T-cell (primary cell): ENCODE measurements at places on chromosomes 6 and 20.

- H3K27me3 ChIP-seq = no peaks in the 10 kb centered on the region
- H3K27ac ChIP-seq = no peak overlapping the region
- no peaks in the 10 kb centered on the region for H3K36me3 ChIP-seq
- no peak overlapping the region for H3K4me3 ChIP-seq
- no peak for DNase-seq
Observed at GRCh38 chr6:164665328-164665727, 644.1 kb downstream of the C6orf118 start.

- H3K4me1 ChIP-seq = no peaks in the 10 kb centered on the region
- H3K27ac ChIP-seq = no peak overlapping the region
- no peak overlapping the region for H3K4me3 ChIP-seq
Observed at GRCh38 chr6:44569131-44569530, 181.6 kb downstream of the CDC5L start.

- H3K36me3 ChIP-seq = peaks cover 11% of the 10 kb centered on the region
- DNase-seq = no peak
- H3K4me1 ChIP-seq = no peaks in the 10 kb centered on the region
- H3K27me3 ChIP-seq = no peaks in the 10 kb centered on the region
- no peak overlapping the region for H3K4me3 ChIP-seq
- no peak overlapping the region for H3K27ac ChIP-seq
Observed at GRCh38 chr20:38050686-38051085, 17.1 kb downstream of the RPRD1B start.

DNA sequence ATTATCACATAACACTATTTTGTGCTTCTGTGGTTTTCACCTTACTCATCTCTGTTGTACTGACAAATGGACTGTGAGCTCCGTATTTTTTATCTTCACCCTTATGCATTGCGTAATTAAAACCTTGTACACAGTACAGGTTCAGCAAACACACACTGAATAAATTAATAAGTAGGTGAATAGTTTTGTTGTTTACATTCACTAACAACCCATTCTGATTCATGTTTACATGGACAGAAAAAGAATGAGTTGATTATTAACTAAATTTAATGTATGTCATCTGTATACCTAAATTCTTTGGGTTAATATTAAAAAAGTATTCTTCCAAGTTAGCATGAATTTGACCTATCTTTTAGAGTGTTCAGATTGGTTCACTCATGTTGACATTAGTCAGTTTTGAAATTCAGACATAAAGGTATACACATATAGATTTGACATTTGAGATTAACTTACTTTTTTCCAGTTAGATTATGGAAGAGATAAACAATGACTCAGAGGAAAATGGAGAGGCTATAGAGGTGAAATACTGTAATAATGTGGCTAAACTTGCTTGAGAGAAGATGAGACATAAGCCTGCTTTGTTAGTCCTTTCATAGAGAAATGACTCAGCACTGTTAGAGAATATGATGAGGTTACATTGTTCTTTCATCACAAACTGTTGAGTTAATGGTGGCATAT lies 541.7 kb upstream of the FLRT3 start:
- DNase-seq = no peak
- no peaks in the 10 kb centered on the region for H3K4me1 ChIP-seq
- no peak overlapping the region for H3K27ac ChIP-seq
- H3K4me3 ChIP-seq = no peak overlapping the region

GRCh38 chr6:21045135-21045700 lies 511.0 kb downstream of the CDKAL1 start:
- no peak overlapping the region for H3K27ac ChIP-seq
- no peak for DNase-seq
- no peak overlapping the region for H3K4me3 ChIP-seq
- H3K4me1 ChIP-seq = no peaks in the 10 kb centered on the region
- H3K27me3 ChIP-seq = no peaks in the 10 kb centered on the region

- H3K4me3 ChIP-seq = no peak overlapping the region
- H3K27ac ChIP-seq = no peak overlapping the region
- H3K27me3 ChIP-seq = no peaks in the 10 kb centered on the region
- no peaks in the 10 kb centered on the region for H3K36me3 ChIP-seq
- DNase-seq = no peak
- peaks cover 12% of the 10 kb centered on the region for H3K4me1 ChIP-seq
Observed at GRCh38 chr20:44009679-44009992, 95.0 kb downstream of the TOX2 start.

- no peaks in the 10 kb centered on the region for H3K27me3 ChIP-seq
- no peaks in the 10 kb centered on the region for H3K4me1 ChIP-seq
- H3K27ac ChIP-seq = no peak overlapping the region
- no peak overlapping the region for H3K4me3 ChIP-seq
- DNase-seq = no peak
Observed at GRCh38 chr6:90938122-90938521, 351.2 kb upstream of the MAP3K7 start.

GRCh38 chr6:139475241-139475640 lies 100.8 kb upstream of the CITED2 start:
- no peaks in the 10 kb centered on the region for H3K27me3 ChIP-seq
- DNase-seq = no peak
- no peak overlapping the region for H3K27ac ChIP-seq
- H3K36me3 ChIP-seq = no peaks in the 10 kb centered on the region

- H3K36me3 ChIP-seq = no peaks in the 10 kb centered on the region
- no peak overlapping the region for H3K27ac ChIP-seq
- no peak for DNase-seq
- no peaks in the 10 kb centered on the region for H3K27me3 ChIP-seq
- H3K4me1 ChIP-seq = no peaks in the 10 kb centered on the region
Observed at GRCh38 chr6:139847457-139847813, 473.0 kb upstream of the CITED2 start.

DNA sequence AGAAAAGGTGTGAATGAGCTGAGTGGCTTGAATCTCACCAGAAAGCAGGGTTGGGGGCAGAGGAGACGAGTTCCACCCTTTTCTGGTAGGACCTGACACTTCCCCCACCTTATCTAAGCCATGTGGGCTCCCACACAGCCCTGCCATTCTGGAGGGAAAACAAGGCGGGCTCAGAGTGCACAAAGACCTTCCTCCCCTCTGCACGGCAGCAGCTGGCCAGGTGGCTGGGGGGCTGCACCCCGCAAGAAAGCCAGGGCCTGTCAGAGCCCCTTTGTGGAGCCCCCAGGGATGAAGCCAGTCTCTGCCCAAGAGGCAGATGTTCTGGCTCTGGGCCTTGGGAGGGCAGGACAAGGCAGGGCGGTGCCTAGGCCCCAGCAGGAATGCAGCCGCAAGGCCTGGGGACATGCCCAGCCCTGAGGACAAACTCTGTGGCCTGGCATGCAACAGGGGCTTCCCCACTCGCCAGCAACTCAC lies 48.4 kb upstream of the DSN1 start:
- no peak overlapping the region for H3K4me3 ChIP-seq
- no peak overlapping the region for H3K27ac ChIP-seq
- no peaks in the 10 kb centered on the region for H3K36me3 ChIP-seq
- H3K4me1 ChIP-seq = no peaks in the 10 kb centered on the region

- H3K4me3 ChIP-seq = no peak overlapping the region
- peaks cover 13% of the 10 kb centered on the region for H3K4me1 ChIP-seq
- H3K27ac ChIP-seq = no peak overlapping the region
- H3K27me3 ChIP-seq = no peaks in the 10 kb centered on the region
Observed at GRCh38 chr20:37994512-37994911, 38.7 kb downstream of the TTI1 start.

DNA sequence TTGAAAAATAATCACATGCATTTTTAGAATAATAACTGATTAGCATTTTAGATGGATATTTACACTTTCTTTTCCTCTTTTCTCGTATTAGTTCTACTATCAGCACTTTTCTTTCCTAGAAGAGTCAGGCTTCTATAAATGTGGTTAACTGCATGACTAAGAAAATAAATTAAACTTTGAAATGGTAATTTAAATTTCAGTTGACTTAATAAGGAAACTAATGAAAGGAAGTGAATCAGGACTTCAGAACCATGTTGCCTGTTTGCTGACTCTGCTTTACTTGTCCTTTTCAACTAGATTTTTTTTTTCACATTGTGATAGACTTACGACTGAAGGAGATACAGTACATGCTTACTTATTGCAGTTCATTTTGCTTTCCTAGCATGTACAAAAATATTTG lies 1258.2 kb upstream of the EYS start:
- H3K36me3 ChIP-seq = no peaks in the 10 kb centered on the region

GRCh38 chr6:157713451-157714152 lies 109.4 kb upstream of the SNX9 start:
- no peaks in the 10 kb centered on the region for H3K27me3 ChIP-seq
- H3K36me3 ChIP-seq = no peaks in the 10 kb centered on the region
- H3K4me3 ChIP-seq = no peak overlapping the region
- no peaks in the 10 kb centered on the region for H3K4me1 ChIP-seq

GRCh38 chr6:21098134-21098533 lies 495.4 kb upstream of the SOX4 start:
- H3K27ac ChIP-seq = no peak overlapping the region
- H3K36me3 ChIP-seq = no peaks in the 10 kb centered on the region
- no peak overlapping the region for H3K4me3 ChIP-seq
- DNase-seq = no peak
- H3K4me1 ChIP-seq = no peaks in the 10 kb centered on the region

GRCh38 chr6:105803442-105803841 lies 282.7 kb upstream of the PRDM1 start:
- no peaks in the 10 kb centered on the region for H3K36me3 ChIP-seq
- no peak overlapping the region for H3K27ac ChIP-seq
- H3K27me3 ChIP-seq = no peaks in the 10 kb centered on the region
- DNase-seq = no peak

DNA sequence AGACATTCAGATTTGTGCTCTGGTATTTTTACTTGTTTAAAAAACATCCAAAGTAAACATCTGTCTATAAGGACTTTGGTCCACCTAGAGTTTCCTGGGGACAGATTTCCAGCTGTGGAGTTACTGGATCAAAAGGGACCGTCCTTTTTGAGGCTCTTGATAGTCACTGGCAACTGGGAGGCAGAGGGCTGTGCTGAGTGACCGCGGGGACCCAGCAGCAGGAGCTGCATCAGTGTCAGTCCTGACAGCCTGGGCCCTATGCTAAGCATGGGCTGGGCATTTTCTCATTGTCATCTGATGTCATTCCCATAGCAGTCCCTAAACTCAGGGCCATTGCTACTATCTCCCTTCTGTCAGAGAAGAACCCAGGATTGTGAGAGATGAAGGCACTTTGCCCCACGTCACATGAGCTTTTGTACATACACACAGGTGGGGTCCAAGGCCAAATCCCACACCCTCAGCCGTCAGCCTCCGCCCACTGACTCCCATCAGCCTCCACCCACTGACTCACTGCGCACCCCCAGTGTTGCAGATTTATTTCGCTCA lies 293.8 kb downstream of the TAF4 start:
- peaks cover 14% of the 10 kb centered on the region for H3K27me3 ChIP-seq
- no peaks in the 10 kb centered on the region for H3K36me3 ChIP-seq
- no peaks in the 10 kb centered on the region for H3K4me1 ChIP-seq
- no peak for DNase-seq
- H3K27ac ChIP-seq = no peak overlapping the region

DNA sequence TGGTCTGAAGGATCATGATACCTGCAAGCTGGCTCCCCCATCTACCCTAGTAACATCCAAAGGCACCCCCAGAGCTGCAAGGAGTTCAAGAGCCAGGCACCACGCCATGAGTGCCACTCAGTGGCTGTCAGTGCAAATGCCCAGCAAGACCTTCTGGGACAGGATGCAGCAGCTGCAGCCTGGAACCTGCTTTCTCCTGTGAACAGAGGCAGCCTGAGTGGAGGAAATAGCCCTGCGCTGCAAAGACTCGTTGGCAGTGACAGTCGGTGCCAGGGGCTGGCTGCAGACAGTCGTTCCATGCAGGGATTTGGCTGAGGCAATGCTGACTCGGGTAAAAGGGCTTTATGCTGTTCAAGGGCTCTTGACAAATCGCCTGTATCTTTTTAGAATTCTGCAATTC lies 15.7 kb upstream of the SSTR4 start:
- H3K27me3 ChIP-seq = no peaks in the 10 kb centered on the region
- H3K36me3 ChIP-seq = no peaks in the 10 kb centered on the region
- DNase-seq = no peak
- no peak overlapping the region for H3K27ac ChIP-seq
- no peaks in the 10 kb centered on the region for H3K4me1 ChIP-seq
- H3K4me3 ChIP-seq = no peak overlapping the region

DNA sequence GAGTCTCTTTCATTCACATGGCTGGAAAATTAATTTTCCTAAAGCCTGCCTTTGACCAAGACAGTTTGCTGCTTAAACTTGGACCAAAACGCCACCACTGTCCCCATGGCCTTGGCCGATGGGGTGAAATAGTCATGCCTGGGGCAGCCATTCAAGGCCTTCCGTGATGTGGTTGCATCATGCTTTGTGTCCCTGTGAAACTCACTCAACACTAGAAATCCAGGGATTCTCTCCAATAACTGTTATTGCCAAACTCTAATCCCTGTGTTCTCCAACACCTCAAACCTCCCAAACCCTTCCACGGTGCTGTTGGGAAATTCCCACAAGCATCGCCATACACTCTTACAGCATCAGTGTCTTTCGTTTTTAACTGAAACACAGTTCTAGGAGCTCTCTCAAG lies 1.4 kb upstream of the TXNDC5 start:
- no peaks in the 10 kb centered on the region for H3K36me3 ChIP-seq
- H3K4me3 ChIP-seq = no peak overlapping the region

DNA sequence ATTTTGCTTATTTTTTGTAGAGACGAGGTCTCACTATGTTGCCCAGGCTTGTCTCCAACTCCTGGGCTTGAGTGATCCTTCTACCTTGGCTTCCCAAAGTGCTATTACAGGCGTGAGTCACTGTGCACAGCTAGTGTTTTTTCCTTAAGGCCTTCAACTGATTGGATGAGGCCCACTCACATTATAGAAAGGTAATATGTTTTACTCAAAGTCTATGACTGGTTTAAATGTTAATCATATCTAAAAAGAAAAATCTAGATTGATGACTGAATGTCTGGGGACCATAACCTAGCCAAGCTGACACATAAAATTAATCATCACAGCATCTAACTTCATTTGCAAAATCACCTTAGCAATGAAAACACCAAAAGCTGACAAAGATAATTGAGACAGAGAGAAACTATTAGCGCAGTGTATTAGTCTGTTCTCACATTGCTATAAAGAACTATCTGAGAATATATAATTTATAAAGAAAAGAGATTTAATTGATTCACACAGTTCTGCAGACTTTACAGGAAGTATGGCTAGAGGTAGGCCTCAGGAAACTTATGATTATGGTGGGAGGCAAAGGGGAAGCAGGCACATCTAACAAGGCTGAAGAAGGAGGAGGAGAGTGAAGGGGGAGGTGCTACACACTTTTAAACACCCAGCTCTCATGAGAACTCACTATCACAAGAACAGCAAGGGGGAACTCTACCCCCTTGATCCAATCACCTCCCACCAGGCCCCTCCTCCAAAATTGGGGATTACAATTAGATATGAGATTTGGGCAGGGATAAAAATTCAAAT lies 66.8 kb upstream of the ARHGAP18 start:
- H3K36me3 ChIP-seq = no peaks in the 10 kb centered on the region
- H3K4me1 ChIP-seq = no peaks in the 10 kb centered on the region
- H3K27me3 ChIP-seq = peaks cover 3% of the 10 kb centered on the region
- no peak overlapping the region for H3K4me3 ChIP-seq
- DNase-seq = no peak
